ENCODE measurements at places on chromosomes 13 and 19.

- DNase-seq = no peak
These were observed 614 bp upstream of the PNMA8A start for GRCh38 chr19:46471811-46472543.

DNA sequence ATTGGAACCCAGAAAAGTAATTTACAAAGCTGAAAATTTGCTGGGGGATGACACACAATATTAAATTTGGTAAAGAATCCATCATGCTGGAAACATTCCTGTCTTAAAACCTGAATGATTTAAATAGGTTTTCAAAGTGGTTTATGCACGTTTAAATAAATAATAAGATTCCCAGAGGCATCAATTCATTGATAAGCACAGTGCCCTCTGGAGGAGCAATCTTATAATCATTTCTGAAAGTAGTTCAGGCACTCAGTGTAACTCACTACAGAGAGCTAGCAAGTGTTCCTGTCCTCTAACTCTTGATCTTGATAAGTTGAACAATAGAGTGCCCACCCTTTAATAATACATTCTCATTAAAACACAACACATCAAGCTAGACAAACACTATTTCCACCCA, 43.5 kb upstream of the SHISA2 start:
- DNase-seq = no peak

DNA sequence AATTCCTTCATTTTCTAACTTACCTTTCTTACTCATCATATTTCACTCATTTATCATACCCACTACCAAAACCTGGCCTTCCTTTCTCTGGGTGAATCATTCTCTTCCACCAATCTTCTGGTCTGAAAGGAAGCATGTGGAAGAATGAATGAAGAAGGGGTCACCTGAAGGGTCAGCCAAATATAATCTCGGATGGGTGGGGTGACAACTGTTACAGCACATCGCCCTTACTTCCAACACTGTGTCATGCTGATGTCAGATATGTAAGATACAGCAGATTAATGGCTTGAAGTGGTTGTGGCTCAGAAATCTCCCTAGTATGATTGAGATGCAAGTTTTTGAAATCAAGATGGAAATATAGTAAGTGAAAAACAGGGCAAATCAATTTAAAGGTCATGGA, 401.7 kb upstream of the HTR2A start:
- no peak for DNase-seq

DNA sequence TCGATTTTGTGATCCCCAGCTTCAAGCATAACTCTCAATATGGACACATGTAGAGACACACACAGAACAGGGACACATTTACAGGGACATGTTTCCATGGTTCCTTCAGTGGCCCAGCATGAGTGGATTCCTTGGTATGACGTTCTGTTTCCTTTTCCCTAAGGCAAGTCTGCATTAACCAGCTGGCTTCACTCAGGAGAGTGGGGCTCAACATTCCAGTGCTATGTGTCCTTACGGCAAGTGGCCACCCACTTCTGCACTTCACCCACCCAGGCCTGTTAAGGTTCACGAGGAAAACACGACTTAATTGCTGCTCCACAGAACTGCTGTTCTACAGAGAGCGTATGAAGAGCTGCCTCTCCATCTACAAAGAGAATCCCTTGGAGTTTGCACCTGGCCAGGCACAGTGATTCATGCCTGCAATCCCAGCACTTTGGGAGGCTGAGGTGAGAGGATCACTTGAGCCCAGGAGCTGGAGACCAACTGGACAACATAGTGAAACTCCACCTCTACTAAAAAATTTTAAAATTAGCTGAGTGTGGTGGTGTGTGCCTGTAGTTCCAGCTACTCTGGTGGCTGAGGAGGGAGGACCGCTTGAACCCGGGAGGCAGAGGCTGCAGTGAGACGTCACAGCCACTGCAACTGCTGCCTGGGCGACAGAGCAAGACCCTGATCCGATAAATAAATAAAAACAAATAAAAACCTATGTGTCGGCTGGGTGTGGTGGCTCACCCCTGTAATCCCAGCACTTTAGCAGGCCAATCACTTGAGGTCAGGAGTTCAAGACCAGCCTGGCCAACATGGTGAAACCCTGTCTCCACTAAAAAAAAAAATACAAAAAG, 32.5 kb downstream of the BRD4 start:
- no peak for DNase-seq

DNA sequence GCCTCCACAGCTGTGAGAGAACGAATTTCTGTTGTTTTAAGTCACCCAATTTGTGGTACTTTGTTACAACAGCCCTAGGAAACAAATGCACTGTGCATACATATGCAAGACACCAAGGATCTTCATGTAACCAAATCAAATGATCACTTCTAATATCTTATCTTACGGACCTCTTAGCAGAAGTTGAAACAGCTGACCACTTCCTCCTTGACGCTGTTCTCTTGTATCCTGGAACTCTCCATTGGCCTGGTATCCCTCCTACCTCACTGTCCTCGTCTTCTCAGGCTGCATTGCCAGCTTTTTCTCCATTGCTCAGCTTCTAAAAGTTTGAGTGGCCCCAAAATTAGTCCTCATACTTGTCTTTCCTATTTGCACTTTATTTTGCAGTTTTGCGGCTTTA, 200.4 kb downstream of the DLEU7 start:
- peak; percentile 34 for DNase-seq

- peak; percentile 98 for DNase-seq
These were observed 2.2 kb downstream of the TJP3 start for GRCh38 chr19:3710265-3710812.

DNA sequence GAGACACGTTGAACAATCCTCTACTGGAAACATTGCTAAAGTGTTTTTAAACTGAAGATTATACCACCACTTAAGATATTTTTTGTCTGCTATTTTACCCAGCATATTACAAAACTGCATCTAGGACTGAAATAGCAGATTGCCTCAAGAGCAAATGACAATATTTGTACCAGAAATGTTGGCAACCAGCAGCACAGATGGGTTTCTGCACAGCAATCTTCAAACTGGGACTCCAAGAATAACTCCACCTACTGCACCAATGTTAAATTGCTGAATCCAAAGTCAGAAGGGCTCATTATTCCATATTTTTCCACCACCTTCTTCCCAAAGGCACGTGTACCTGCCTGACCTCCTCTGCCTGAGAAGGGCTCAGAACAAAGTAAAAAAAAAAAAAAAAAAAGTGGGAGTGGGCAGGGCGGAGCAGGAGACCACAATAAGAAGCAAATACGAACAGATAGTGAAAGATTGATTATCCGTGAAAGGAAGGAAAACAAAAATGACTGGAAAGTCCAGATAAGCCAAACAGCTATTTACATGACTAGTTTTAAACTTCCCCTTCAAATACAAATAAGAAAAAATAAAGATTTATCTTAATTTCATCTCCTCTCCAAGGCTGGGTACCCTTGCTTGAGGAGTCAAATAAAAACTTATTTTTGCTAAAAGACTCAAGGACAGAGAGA, 79.4 kb downstream of the FOXO1 start:
- no peak for DNase-seq

GRCh38 chr19:52248241-52248640, 21.1 kb upstream of the ZNF766 start:
- DNase-seq = peak; percentile 60

DNA sequence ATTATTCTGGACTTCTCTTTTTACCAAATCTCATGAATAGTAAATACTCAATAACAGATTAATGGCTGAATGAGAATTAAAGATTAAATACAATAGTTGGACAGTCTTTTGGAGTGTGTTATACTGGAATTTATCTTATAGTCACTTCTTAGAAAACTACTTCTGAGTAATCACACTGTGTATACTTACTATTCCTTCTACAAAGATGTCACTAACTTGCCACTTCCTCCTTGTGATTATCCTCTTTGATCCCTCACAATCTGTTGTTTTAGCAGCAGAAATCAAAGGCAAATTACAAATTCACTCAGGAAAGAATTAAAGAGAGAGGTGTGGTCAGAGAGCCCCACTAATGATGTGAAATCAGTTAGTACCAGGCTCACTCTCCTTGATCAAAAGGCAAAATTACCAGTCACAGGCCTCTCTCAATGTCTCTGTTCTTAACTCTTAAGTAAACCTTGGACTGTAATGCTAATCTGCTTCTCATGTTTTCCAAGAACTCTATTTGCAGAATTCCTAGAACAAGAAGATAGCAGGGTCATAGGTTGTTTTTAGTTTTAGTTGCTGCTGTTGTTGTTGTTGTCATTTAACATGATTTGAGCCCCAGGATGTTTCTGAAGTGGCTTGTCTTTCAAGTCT, 37.3 kb upstream of the FNDC3A start:
- DNase-seq = no peak

DNA sequence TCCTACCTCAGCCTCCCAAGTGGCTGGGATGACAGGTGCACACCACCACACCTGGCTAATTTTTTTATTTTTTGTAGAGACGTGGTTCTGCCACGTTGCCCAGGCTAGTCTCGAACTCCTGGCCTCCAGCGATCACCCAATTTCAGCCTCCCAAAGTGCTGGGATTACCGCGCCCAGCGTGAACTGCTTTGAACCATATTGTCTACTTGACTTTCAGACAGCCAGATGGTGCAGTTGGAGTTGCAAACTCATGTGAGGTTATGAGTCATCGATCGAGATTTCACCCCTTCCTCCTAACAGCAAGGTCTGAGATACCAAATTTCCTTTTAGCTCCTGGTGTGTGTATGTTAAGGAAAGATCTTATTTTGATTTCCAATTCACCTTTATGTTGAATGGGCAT, 2.7 kb downstream of the SLC27A1 start:
- DNase-seq = peak; percentile 87

GRCh38 chr13:78168981-78169380, 250.3 kb upstream of the EDNRB start:
- no peak for DNase-seq

GRCh38 chr13:33785384-33785783, 32.6 kb upstream of the RFC3 start:
- DNase-seq = no peak

DNA sequence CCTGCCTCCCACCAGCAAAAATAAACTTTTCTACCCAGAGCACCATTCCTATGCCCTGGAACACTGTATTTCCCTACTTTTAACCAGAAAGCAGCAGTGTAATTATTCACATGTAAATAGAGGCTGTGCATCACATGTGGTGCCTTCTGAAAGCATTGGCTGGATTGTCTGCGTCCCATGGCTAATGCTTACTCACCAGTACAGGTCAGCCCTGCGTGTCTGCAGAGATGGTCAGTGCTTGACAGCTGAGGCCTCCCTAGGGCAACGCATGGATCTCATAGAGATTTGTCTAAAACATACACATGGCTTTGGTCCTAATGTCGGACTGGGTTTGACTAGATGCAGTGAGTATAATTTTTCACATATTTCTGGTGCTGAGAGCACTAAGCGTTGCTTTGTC, 64.2 kb downstream of the DPY19L3 start:
- DNase-seq = no peak

DNA sequence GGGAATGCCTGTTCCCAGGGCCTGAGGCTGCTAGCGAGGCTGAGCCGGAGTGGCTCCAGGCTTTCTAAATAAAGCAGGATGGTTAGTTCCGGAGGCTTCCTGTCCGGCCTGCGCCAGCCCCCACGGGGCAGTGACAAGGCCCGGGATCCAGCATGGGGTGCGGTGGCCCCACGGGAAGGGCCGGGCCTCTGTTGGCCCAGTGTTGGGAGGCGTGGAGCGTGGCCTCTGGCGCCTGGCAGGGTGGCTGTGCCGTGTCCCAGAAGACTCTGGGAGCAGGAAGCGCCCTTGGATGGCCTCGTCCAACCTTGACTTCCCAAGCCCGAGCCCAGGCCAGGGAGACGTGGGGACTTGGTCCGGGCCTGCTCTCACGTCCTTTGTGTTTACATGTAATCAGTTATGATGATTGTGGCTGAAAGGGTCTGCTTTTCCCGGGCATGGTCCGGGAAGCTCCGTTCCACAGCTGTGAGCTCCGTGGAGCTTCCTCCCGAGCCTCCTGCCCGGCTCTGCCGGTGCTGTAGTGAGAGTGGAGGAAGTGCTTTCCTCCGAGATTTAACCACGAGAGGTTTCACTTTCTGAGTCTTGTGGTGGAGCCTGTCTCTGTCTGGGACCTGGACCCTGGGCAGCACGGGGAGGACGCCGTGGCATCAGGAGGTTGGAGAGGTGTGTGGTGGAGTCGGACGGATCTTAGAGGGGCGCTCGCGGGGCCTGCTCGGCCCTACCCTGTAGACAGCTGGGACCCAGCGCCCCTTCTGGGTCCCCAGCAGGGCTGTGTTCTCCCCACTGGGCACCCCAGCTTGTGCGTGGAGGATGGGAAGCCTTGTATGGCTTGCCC, 4.6 kb downstream of the GNA11 start:
- peak; percentile 60 for DNase-seq

DNA sequence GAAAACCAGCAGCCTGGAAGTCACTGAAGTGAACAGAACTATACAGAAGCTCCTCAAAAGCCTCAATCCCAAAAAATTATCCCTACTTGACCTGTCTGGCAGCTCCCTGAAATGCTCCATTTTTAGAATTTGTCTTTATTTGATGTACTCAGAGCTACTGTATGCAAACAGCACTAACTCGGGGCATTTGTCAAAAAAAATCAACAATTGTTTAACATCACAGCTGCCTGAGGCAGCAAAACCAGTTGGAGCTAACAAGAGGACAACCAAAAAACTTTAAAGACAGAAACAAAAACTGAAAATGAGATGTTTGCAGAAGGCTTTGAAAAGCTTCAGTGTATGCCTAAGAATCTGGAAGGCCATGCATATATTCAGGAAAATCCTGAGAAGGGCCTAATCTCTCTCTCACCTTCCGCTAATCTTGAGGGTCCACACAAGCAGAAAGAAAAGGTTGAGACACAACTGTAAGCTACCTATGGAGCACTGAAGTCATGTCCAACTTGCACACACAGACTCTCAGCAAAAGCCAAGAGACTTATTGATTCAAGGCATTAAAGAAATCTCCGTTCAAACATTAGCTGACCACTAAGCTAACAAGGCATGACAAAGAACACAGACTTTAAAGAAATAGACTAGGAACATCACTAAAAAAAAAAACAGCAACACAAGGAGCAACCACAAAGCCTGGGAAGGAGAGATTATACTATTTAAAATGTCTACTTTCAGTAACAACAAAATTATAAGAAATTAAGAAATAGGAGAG, 16.1 kb downstream of the VWA8 start:
- DNase-seq = no peak

GRCh38 chr19:54795758-54796157, 7.7 kb upstream of the KIR2DL4 start:
- peak; percentile 71 for DNase-seq

- no peak for DNase-seq
These were observed 55.8 kb downstream of the VAV1 start for GRCh38 chr19:6828306-6828697.

DNA sequence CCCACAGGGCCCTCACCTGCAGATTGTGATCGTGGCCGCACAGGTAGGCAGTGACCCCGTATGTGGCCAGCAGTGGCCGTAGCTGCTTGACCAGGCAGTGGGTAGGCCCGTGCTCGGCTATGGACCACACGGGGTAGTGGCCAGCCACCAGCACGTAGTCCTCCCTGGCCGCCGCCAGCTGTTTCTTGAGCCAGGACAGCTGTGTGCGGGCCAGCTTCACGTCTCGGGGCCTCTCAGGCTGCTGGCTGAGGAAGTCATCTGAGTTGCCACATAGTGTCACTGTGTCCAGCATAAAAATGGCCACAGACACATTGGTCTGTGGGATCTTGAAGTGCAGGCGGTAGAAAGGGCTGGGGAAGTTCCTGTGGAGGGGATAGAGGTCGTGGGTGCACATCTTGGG, 1.2 kb downstream of the ACP5 start:
- DNase-seq = peak; percentile 69

GRCh38 chr13:102461302-102461701, 59.5 kb upstream of the FGF14 start:
- DNase-seq = no peak

- DNase-seq = no peak
These were observed 105.0 kb downstream of the MBNL2 start for GRCh38 chr13:97327086-97327485.

Measured in inflammatory macrophage treated with lipopolysaccharide for 4 hours (primary cell).